ENCODE measurements at places on chromosomes 6 and 20.

- no peak for DNase-seq
These were observed 117.4 kb downstream of the MAFB start for GRCh38 chr20:40571639-40572038.

DNA sequence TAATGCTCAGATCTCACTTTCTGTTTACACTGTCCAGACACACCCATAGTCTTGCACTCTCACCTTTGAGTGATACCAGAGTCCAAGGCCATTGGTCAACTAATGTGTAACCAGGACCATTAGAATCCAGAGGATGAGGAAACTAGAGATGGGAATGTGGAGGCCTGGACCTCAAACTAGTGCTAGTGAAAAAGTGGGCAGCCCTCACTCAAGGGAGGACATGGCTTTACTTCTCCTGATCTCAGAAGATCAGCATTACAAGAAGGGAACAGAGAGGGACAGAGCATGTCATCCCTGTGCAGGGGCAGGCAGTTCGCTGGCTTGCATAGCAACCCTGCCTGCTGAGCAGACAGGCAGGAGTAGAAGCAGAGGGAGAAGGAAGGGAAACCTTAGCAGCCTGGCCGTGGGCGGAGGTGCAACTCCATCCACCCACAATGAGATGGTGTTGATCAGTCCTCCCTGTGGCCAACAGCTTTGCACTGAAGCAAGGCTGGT is 22.6 kb upstream of the XRN2 start:
- DNase-seq, result no peak

- no peak for DNase-seq
These were observed 70.7 kb downstream of the LYRM2 start for GRCh38 chr6:89567630-89568390.

DNA sequence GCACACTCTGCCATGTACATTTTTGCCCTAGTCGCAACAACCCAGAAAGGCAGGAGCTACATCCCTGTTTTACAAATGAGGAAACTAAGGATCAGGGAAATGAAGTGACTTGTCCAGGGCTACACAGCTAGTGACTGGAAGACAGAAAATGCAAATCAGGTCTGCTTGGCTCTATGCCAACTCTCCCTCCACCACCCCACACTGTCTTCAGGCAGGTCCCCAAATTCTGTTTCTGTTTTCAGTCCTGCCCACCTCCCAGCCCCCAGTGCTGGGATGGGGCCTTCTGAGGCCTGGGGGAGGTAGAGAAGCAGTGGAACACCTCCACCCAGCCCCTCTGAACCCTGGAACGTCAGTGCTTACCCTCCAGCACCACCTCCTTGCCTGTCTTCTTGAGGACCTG is 5.1 kb downstream of the SNTA1 start:
- DNase-seq, result no peak

- DNase-seq, result no peak
These were observed 2.0 kb upstream of the ZSCAN26 start for GRCh38 chr6:28264834-28265401.

GRCh38 chr6:131013495-131013894 is 49.5 kb downstream of the EPB41L2 start:
- no peak for DNase-seq

DNA sequence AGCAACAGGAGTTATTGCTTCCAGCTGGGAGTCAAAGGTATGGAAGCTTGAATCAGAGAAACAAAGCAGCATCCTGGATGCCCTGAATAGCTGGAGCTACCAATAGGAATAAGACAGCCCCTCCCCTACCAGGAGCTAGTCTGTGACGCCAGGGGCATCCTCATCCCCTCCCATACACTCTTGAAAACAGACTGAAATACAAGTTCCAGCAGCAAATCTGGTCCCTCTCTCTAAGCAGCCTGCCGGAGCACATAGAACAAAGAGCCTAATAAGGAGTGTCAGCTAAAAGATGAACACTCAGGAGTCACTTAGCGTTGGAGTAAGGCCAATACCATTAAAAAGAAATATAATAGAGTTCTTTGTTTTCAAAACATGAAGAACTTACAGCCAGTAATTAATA is 25.6 kb downstream of the FILIP1 start:
- DNase-seq, result no peak

GRCh38 chr20:19205981-19206396 is 6.5 kb upstream of the SLC24A3 start:
- DNase-seq, result peak; percentile 86

GRCh38 chr20:63345328-63346100 is 15.6 kb downstream of the CHRNA4 start:
- DNase-seq, result peak; percentile 82

- DNase-seq, result no peak
These were observed 9.7 kb downstream of the RPS6KA2 start for GRCh38 chr6:166617359-166617758.

GRCh38 chr6:43891072-43891870 is 121.3 kb downstream of the VEGFA start:
- no peak for DNase-seq

DNA sequence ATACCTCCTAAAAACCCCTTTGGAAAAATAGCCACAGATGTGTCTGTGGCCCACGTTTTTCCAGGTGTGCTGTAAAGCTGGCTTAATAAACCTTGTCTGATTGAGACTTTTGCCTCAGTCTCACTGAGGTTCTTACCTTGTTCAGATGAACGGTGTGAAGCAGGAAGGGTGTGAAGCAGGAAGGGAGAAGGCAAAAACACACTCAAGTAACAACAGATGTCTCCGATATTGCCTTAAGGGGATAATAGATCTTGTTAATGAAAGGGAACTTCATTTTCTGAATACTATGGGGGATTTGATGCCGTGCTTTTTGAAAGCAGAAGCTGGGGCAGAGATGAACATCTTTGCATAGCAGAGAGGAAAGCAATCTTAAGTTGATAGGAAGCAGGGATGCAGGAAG is 37.8 kb downstream of the EDN1 start:
- DNase-seq, result no peak

DNA sequence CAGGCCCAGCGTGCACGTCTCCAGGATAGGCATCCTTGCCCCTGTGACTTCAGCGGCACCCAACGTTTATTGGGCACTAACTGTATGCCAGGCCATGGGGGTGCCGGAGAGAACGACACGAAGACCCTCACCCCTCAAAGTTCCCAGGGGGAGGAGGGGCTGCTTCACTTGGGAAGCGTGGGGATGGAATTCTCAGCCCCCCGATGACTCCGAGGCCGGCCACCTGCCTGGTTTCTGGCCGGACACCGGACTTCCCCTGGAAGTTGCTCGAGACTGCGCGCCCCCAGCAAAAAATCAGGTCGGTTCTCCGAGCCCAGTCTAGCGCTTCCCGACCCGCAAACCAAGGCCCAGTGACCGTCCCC is 275 bp upstream of the MAVS start:
- DNase-seq, result no peak

DNA sequence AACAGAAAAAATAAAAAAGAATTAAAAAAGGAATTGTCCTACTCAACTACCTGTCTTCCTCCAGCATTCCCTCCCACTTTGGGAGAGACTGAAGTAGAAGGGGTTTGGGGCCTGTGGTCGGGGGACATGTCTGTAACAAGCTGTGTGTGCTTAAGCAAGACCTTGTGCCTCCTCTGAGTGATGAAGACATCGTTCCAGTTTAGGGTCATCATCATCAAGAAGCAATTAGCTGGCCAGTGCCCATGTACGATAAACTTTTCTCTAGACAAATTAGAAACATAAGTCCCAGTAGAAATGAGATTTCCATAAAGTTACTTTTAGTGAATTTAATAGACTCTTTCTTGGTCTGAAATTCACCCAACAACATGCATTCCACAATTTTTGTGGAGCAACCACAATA is 272.9 kb downstream of the ZNF217 start:
- DNase-seq, result no peak

DNA sequence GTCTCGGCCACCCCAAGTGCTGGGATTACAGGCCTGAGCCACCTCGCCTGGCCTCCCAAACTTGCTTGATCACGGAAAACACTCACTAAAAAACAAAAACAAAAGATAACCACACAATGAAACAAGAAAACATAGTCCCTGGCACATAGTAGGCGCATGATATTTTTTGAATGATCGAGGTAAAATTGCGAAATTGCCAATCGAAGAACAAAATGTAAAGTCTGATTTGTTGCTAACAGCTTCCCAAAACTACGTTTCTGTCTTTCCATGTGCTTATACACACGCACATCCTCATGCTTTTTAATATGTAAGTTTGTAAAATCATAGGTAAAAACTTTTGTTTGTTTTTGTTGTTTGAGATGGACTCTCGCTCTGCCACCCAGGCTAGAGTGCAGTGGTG is 168.5 kb upstream of the SALL4 start:
- no peak for DNase-seq

DNA sequence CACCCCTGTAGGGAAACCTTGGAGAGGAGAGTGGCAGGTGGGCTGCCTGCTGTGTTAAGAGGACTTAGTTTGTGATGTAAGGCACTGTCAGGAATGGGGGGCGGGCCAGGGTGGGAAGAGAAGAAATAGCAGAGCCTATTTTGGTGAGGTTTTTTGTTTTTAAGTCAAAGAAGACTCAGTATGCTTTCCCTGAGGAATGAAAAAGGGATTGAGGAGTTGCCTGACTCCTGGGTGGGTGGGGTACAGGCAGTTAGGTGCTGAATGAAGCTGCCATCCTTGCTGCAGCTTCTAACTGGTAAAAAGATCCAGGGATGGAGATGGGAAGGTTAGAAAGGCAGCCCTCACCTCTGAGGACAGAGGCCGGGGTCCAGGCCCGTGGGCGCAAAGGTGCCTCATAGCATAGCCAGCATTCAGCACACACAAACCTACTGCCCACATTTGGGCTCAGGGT is 37.9 kb downstream of the PLCG1 start:
- DNase-seq, result peak; percentile 26

- DNase-seq, result no peak
These were observed 33.4 kb downstream of the LRRC1 start for GRCh38 chr6:53828215-53828614.

GRCh38 chr20:46588532-46589511 is 38.4 kb upstream of the OCSTAMP start:
- no peak for DNase-seq

GRCh38 chr6:139847457-139847813 is 473.0 kb upstream of the CITED2 start:
- DNase-seq, result no peak

- DNase-seq, result no peak
These were observed at the start of gene RNF182 for GRCh38 chr6:13924949-13925881. TSS of gene RNF182 (plus strand) at chr6:13924952. CDS start at chr6:13977120, 52,168 bp downstream.

GRCh38 chr6:156782691-156783320 is 5.6 kb downstream of the ARID1B start:
- no peak for DNase-seq

- DNase-seq, result no peak
These were observed 8.4 kb downstream of the MAPRE1 start for GRCh38 chr20:32828029-32828680.

GRCh38 chr6:11770546-11771466 is 7.8 kb downstream of the ADTRP start:
- peak; percentile 94 for DNase-seq

DNA sequence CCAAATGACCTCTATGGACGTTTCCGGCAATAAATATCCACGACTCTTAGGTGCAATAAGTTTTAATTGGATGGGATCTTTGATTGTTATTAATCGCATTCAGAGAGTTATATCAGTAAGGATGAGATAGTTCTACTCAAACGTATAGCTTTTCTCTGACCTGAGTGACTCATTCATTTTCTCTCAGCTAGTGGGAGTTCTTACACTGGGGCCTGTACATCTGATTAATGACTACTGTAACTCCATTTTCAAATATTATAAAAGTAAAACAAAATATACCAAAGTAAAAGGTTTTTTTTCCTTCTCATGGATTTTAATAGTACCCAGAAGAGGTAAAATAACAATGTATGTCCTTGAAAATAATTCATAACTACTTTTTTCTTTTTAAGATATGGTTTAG is 41.1 kb upstream of the SAMD5 start:
- DNase-seq, result no peak

- no peak for DNase-seq
These were observed 159.4 kb upstream of the CITED2 start for GRCh38 chr6:139533573-139534471.

DNA sequence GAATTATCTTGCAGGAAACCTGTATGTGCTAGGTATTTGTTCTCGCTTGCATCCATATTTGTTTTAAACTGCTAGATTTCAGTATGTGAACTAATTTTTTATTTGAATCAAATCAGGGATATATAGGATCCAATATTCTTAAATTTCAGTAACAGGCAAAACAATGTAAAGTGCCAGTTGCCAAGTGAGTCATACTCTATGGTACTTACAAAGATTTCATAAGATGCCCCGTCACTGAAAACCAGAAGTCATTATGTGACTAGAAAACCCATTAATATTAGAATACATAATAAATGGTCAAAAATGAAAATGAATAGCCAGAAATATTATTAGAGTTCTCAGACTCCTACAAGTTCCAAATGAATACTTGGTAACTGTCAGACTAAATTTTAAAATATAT is 481.2 kb downstream of the TFAP2A start:
- no peak for DNase-seq

DNA sequence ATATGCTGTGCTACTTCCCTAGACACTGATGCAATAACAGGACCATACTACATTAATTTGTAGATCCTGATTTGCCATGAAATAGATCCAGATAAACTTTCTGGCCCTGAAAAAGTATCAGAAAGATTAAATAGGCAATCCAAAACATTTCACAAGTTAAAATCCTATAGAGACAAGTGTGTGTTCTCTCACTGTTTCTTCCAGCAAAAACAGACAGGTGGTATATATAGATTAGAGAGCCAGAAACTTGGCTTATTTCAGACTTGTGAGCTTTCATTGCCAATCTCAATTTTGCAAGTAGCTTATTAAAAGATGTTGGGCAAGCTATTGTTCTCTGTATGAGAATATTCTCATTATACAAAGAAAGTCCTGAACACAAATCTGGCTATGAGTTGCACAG is 289.1 kb upstream of the MANEA start:
- DNase-seq, result no peak

DNA sequence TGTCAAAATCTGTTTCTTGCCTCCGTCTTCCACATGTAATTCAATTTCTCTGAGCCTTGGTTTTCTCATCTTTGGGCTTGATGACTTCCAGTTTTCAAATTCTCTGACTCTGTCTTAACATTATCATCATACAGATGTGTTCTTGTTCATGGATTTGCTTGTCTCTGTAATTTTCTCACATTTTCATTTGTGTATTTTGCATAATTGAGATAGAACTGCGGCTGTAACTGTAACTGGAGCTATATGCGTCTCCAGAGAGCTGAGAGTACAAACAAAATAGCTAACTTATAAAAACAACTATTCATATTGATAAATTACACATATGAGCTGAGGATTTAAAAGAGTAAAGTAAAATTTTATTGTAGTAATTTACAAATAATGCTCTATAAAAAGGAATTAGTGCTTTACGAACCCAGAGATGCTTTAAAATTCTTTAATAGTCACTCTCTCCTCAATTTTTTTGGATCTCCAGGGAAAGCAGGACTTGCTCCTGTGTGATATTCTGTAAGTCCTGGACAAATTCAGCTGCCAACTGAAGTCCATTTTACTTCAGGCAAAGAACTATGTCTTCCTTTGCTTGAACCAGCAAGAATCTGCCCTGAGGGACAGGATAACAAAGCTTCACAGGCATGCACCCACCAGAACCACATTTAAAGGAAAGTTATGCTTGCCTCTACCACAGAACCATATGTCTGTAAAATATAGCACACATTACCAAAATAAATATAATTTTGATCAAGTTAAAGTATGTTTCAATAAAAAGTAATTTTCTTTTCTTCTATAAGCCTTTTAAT is 288.3 kb downstream of the KHDC1L start:
- DNase-seq, result no peak

- DNase-seq, result no peak
These were observed 987.0 kb upstream of the MAP3K7 start for GRCh38 chr6:91573826-91574416.

- peak; percentile 76 for DNase-seq
These were observed 124.7 kb downstream of the PREX1 start for GRCh38 chr20:48703107-48703506.

Measured in left ventricle myocardium superior (tissue), 1 donor.